Cardiac fibroblast (primary cell): ENCODE measurements at places on chromosomes 6 and 20.

GRCh38 chr20:59193325-59193724, 29.7 kb downstream of the ZNF831 start:
- no peak for DNase-seq

DNA sequence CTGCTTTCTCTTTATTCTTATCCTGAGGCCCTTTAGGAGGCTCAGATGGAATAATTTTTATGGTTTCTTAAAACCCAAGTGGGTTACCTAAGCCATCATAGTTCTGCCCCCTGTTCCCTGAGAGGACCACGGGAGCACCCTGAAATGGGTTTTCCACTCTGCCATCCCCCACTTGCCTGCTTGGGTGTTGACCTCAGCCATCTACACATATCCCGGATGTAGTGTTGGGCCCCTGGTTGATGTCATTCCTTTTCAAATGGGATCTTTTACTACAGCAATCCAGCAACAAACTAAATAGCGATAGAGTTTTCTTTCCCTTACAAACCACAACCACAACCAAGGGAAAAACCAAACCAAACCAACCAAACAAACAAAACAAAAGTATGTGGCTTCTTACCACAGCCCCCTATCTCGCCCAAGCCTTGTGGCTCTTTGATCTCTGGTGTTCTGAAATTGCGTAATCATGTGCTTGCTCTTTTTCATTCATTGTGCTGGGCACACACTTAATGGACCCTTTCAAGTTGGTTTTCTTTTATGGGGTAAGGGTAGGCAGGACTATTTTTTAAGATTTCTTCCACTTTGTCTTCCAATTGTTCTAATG, 154.9 kb downstream of the ESR1 start:
- DNase-seq = peak; percentile 50

GRCh38 chr20:13910492-13910891, 79.9 kb downstream of the SEL1L2 start:
- peak; percentile 0 for DNase-seq

GRCh38 chr6:434051-434705, 42.6 kb downstream of the IRF4 start:
- DNase-seq = no peak

GRCh38 chr6:104418125-104418524, 441.6 kb downstream of the HACE1 start:
- DNase-seq = peak; percentile 27

- no peak for DNase-seq
Measured at GRCh38 chr6:95544517-95545225, 32.7 kb upstream of the MANEA start.

- DNase-seq = no peak
Measured at GRCh38 chr20:59932616-59933295, 681 bp downstream of the SYCP2 start.

DNA sequence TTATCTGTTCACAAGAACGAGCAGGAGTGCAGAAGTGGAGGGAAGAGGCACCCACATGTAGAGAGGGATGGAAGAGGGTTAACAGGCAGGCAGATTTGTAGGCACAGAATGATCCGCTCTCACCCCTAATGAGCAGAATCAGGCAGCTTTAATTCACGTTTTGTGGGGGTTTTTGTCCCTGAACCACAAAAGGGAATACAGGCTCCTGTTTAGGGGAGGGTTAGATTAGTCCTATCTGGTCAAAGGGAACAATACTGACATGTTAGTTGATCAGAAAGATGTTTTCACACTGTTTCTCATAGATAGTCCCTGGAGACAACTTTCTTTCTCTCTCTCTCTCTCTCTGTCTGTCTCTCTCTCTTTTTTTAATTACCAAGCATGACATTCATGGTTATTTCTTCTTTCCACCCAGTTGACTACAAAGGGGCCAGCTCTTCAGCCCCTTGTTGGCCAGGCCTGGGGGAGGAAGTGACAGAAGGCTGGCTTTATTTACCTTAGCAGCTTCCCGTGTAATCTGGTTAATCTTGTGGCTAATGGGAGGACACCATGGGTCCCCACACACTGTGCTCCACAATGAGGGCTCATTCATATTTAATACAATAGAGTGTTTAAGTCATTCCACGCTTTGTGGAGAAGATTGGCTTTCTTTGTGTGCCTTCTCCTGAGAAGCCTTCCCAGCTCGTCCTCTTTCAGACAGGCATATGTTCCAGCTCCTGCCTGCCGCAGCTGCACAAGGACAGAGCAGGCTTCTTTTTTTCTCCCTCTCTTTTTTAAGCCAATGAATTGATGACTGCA, 958.8 kb downstream of the TFAP2A start:
- no peak for DNase-seq
